ENCODE measurements at places on chromosomes 1 and 21.

GRCh38 chr1:32858136-32858535 lies 12.6 kb downstream of the FNDC5 start:
- DNase-seq, result no peak

DNA sequence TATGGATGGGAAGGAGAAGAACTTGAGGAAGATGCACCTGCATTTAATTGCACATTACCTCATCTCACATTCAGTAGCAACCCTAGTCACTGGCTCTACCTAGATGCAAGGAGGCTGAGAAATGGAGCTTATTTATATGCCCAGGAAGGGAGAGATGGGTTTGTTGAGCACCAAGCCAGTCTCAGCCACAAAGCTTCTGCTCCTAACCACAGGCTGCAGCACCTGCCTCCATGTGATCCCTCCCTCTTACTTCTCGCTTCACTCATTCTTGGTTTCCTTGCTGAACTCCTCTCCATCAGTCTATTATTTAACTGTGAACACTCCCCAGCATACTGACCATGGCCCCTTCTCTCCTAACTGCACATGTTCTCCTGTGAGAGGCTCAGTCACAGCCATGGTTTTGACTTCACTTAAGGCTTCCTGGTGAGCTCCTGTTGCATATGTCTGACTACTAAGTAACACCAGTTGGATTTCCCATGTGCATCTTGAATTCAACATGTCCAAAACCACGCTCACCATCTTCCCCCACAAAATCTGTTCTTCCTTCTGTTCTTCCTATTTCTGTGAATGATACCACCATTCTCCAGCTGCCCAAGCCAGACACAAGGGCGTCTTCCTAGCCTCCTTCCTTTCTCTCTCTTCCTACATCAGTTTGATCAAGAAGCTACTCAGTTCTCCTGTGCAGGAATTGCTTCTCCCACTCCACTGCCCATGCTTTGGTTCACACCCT lies 139.8 kb downstream of the AK5 start:
- DNase-seq, result no peak

- DNase-seq, result no peak
These were observed 98.6 kb upstream of the PAPPA2 start for GRCh38 chr1:176364236-176364905.

DNA sequence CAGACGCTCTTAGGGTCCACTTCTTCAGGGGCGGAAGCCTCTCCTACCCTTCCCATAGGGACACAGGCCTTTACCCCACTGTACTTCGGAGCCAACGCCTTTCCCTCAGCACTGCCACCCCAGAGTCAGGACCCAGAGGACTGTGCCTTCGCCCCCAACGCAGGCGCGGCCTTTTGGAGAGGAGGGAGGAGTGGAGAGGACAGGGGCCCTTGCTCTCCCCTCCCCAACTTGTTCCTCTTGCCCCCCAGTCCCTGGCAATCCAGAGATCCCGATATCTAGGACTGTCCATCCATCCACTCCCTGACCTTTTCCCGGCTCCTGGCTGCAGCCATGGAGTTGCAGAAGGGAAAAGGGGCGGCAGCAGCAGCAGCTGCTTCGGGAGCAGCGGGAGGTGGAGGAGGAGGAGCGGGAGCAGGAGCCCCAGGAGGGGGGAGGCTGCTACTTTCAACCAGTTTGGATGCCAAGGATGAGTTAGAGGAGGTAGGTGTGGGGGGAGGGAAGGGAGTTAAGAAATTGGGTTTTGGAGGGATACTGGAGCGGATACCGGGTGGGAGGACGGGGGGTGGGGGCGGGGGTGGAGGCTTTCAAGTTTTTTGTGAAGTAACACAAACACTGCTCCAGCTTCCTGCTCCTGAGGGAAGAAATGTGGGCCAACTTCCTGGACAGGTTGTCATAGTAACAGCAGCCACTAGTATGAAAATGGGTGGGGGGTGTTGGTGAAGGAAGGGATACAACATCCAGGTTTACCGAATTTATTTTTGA lies 636 bp downstream of the INTS3 start:
- DNase-seq, result peak; percentile 36

- DNase-seq, result no peak
These were observed 32.7 kb downstream of the ASH1L start for GRCh38 chr1:155529929-155530328.

DNA sequence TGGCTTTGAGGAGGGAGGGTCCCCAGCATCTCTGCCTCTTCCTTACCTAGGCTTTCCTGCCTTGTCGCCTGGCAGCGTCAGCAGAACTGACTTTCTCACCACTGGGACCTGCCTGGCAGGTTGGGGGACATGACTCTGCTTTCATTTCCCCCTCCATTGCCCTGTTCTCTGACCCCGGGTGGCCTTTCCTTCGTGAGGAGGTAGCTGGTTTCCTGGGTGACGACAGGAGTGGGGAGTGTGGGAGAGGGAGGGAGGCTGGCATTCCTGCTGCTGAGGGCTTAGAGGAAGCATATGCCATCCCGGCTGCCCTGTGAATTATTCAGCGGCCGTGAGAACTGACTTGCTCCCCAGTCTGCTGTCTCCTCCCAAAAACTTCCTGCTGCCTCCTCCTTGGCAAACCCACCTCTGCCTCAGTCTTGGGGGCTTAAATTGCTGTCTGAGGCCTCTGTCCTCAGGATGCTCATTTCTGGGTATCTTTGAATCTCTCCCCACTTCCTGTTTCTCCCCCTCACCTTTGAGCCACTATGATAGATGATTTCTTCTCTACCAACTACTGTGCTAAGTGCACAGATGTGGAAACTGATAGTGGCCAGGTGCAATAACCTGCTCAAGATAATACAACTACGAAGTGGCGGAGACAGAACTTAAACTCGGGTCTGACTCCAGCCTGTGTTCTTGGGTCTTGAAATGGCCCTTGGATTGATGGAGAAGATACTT lies 182.0 kb upstream of the CSF3R start:
- DNase-seq, result peak; percentile 33
